Inflammatory macrophage treated with lipopolysaccharide for 1 hour (primary cell): ENCODE measurements at places on chromosomes 11 and 22.
A peak's percentile ranks its signal among the peaks of the same experiment; 100 is the strongest.

- no peak for DNase-seq
Observed at GRCh38 chr11:129989149-129989813, 13.4 kb downstream of the PRDM10 start.

- DNase-seq, result no peak
Observed at GRCh38 chr22:30224161-30224857, 22.2 kb downstream of the LIF start.

DNA sequence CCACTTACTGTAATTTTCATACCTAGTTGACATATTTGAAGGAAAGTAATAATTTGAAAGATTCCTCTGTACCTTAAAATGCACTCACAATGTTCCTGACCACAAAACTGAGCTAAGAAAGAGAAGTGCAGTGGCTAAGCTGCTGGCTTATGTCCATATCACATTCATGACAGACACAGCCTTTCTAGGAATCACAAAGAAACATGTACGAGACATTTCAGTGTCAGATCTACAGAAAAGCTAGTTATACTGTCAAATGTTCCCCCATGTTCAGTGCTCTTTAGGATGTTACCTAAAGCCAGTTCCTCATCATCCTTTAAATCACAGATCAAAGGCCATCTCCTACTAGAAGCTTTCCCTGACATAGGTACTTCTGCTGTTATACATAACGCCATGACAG is 142.2 kb upstream of the C11orf58 start:
- no peak for DNase-seq

- peak; percentile 29 for DNase-seq
Observed at GRCh38 chr11:134331354-134332188, at the start of gene GLB1L2. Gene GLB1L2, plus strand, starts transcription at chr11:134331988. Its CDS starts 74 bp downstream, at chr11:134332062.

GRCh38 chr11:104337273-104337672 is 173.3 kb upstream of the PDGFD start:
- DNase-seq, result no peak

DNA sequence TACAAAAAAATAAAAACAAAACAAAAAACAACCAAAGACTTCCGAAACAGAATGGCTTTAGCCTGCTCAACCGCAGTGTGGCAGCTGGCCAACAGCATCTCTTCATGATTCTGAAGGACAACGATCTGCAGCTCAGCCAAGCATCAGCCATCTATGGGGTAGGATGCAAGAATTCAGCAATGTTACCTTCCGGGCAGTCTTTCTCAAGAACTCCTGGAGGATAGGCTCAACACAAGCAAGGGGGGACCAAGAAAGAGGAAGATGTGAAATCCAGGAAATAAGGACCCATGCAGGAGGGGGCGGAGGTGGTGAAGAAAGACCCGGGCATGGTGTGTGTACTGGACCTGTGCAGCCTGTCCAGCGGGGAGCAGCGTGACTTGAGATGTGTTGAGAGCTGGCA is 3.5 kb upstream of the TSPO start:
- DNase-seq, result peak; percentile 67

DNA sequence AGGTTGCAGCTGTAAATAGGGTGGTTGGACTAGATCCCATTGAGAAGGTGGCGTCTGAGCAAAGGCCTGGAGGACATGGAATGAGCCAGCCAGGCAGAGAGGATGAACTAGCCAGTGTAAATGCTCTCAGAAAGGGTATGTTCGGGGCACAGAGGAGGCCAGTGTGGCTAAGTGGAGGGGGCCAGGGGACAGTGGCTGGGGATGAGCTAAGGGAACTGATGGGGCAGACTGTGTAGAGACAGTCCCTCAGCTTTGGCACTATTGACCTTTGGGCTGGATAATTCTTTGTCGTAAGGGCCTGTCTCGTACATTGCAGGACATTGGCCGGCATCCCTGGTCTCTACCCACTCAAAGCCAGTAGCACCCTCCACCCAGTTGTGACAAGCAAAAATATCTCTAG is 43.7 kb upstream of the ISX start:
- no peak for DNase-seq

DNA sequence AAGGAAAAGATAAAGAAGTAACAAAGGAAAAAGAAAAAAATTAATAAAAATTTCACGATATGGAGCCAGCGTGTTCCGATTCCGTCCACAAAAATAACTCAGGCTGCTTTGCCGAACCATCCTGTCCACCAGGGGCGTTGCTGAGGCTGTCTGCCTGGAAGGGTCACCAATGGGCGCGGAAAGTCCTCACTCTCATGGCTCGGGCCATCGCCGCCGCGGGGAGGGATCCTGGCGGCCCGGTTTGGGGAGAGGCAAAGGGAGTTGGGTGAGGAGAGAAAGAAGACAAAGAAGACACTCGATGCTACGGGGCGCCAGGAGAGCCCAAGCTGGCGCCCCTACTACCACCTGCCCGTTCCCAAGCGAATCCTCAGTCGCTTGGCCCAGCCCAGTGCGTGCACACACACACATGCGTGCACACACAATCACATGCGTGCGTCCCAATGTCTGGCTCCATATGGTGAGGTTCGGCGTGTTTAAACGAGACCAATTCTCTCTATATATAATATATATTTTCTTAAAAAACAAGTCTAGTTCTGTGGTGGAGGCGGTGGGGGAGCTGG is 5.6 kb upstream of the PYGM start:
- DNase-seq, result no peak

- DNase-seq, result no peak
Observed at GRCh38 chr11:106399624-106400023, 322.2 kb downstream of the AASDHPPT start.
